ENCODE measurements at places on chromosomes 5 and 9.

DNA sequence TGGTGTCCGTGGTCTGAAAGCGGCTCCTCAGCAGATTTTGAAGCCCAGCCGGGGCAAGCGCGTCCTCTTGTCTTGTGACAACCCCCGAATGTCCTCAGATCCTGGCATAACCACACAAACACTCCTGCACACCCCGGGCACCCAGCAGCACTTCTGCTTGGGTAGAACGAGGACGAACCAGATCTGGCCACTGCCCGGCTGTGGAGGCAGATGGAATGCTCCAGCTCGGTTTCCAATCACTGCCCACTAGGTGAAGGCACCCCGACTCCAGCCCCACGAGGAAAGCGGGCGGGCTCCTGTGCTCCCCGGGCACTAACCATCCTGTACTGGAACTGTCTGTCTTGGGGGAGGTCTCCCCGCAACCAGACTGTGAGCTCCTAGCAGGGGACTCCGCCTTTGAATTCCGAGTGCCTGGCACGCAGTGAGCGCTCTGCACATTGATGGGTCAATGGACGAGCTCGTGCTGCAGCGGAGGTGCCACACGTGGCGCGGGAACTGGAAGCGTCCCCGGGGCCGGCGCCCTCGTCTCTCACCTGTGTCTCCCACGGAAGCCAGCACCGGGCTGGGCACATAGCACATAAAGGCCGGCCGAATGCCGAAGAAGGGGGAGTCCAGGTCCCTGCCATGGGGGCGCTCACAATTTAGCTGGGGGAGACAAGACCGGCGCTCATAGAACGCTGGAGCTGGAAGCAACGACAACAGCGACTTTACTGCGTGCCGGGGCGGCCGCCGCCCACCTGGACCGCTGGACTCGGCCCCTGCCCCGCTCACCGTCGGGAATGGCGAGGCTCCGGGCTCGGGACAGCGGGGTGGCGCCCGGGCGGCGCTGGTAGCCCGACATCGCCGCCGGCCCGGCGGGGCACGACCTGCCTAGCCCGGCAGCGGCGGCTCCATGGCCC is 608 bp downstream of the ENTR1 start:
- DNase-seq, result peak; percentile 29

DNA sequence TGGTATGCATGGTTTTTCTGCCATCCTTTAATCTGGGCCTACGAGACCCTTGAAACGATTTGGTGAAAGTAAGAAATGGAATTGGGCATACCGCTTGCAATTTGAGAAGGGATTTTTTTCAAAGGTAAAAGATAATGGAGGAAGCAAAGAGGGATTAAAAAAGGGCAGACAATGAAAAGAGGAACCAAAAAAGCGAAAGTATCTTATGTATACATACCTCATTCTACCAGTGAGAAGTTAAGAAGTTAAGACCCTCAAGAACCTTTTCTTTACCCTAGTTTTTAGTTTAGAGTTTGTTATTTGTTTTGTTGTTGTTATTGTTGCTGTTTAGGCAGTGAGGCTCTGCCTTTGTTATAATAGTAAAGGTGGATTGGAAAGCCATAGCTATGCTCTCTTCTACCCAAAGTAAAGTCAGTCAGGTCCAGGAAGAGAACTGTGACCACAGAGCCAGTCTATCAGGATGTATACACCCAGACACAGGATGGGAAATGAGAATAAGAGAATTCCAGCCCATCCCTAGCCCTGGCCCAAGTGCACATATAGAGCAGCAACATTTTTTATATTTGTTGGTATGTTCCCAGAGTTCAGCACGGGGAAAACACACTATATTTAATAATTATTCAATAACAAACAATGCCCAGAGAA is 166.6 kb downstream of the RFX3 start:
- DNase-seq, result no peak

- DNase-seq, result no peak
Measured at GRCh38 chr5:110718311-110718710, 8.2 kb downstream of the TMEM232 start.

DNA sequence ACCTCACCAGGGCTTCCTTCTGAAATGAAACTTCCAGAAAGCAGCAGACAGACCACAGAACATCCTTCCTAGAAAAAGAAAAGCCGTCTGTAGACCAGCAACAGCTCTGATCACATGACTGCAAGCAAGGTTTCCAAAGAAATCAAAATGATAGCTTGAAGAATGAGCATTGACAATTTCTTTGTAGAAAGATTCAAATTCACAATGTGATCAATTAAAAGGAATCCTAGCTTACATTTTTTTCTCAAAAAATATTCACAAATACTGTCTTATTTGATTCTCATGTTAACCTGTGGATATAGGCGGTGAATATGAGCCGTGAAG is 144.9 kb downstream of the MTX3 start:
- DNase-seq, result no peak

DNA sequence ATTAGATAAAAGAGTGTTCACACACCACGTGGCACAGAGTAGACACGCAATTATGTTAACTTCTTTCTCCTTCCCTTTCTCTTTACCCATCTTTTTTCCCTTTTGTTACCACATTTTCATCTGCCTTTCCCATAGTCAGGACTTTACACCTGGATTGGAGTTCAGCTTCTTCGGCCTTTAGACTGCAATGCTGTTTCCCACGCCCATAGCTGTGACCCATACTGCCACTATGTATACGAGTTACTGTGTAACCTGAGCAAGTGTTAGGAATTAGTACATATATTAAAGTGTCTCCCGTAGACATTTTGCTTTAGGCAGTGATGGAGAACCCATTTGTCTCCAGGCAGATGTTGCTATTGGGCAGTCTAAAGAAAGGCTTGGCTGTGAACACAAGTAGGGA is 143.6 kb upstream of the SLC28A3 start:
- no peak for DNase-seq

Data from NCI-H524 (cell line).